ENCODE measurements at places on chromosomes 6 and 20.

DNA sequence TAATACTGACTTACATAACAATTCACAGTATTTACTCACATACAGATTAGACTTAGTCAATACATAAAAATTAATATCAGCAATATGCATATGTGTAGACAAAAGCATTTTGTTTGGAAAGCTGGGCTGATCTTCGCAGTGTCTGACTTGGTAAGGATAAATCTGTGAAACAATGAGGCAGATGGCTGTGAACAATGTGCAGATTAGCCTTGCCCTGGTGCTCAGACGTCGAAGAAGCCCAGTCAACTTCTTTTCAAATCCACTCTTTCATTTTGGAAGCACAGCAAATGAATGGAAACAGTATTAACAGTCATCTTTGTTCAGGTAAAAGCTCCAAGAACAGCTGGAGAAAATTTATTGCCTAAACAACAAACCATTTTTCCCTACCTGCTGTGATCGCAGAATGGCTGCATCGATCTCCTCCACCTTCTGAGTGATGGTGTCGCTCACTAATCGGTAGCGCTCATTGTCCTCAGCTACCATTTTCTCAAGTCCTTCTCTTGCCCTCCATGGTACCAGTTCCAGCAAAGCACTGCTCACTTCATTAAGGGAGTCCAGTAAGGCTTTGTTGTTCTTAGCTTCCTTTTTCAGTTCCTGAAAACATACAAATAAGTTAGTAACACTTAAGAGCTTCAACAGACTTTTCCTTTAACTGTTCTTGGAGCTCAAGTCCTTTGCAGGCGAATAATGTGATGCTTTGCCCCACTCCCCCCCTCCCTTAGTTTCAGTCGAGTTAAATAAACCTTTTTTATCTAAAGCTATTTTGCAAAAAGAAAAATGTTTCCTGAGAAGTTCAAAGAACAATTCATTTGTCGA, 116.5 kb downstream of the DST start:
- no peak for DNase-seq

GRCh38 chr20:37288091-37288490, 1.4 kb upstream of the MANBAL start:
- no peak for DNase-seq

DNA sequence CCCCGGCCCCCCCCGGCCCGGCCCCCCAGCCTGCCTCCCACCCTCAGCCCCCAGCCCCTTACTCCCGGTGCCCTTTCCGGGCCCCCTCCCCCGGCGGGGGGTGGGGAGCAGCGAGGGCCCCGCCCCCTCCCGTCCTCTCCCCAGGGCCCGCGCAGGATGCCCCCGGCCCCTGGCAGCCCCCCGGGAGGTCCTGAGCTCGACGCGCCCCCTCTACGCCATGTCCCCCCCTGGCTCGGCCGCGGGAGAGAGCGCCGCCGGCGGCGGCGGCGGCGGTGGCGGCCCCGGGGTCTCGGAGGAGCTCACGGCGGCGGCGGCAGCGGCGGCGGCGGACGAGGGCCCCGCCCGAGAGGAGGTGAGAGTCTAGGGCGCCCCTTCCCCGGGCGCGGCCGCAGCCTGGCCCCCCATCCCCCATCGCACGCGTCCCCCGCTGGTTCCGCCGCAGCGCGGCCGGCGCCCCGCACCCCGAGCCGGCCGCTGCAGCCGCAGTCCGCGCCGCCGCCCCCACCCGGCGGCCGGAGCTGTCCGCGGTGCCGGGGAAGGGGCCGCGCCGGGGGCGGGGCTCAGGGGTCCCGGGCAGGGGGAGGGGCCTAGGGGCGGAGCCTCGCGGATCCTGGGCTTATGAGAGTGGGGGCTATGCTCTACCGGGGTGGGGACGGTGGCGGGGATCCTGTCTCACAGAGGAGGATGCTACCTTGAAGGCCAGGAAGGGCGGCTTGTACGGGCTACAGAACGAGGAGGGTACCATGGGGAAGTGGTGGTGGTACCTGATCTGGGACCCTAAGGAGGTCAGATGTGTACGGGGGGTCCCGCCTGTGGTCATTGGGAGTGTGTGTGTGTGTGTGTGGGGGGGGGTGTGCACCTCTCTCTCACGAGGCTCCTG, 516 bp downstream of the TMEM151B start:
- peak; percentile 39 for DNase-seq

- no peak for DNase-seq
Measured at GRCh38 chr6:169986171-169986847, 234.9 kb downstream of the ERMARD start.

GRCh38 chr6:47034926-47035325, 7.2 kb downstream of the ADGRF1 start:
- DNase-seq = peak; percentile 75

DNA sequence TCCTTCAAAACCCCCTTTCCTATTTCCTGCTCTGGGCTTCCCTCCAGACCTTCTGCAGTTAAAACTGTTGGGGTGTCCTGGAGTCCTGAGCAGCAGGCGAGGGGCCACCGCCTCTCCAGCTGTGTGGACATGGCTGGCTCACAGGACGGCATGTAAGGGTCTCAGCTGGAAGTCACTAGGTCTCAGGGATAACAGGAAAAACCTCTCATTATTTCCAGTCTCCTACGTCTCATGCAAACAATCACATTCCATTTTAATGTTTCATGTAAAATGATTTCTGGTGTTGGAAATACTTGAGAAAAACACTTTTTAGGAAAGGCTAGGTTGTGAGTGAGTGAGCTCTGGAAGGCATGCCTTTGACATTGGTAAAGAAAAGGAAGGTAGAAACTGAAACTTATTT, 158.7 kb downstream of the SCML4 start:
- no peak for DNase-seq

GRCh38 chr20:63345328-63346100, 15.6 kb downstream of the CHRNA4 start:
- no peak for DNase-seq

DNA sequence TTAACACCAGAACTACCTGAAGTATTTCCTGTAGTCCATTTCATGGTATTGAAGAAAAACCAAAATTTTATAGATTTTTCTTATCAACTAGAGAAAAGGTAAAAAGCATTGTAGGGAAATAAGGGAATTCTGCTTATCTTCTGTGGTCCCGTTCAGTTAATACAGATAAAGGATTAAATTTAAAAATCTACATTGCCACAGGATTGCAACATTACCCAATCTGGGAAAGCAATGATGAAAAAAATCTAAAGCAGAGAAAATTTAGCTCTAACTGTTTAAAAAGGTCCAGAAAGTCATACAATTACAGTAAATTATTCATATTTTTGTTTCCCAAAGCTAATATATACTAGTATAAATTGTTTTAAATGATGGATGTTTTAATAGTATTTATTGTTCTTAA, 18.0 kb downstream of the POLH start:
- no peak for DNase-seq

DNA sequence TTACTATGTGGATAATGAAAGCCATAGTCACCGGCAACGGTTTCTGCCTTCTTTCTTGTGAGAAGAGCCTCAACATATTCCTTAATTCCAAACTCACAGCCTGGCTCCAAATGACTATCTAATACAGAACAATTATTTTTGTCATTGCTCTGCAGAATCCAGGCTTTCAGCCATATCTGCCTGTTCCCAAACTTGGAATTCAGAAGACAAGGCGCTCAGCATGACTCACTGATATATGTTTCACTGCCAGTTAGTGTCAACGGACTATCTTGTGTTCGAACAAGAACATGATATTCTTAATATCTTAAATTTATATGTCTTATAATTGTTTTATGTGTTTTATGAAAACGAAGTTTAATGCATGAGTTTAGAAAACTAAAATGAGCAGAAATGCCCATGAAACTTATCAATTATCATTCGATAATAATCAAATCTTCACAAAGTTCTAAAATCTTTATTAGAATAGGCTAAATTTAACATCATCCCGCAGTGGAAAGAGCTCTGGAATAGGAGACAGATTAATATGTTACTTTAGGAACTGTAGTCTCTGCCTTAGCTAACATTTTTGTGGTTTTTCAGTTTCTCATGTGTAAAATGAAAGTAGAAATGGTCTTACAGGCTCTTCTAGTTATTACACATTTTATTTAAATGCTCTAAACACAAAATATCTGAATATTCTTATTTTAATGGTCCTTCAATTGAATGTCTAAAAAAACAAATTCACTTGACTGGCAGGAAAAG, 669.3 kb upstream of the GJE1 start:
- DNase-seq = no peak

- peak; percentile 60 for DNase-seq
Measured at GRCh38 chr20:56974499-56975250, 291.8 kb downstream of the BMP7 start.

- DNase-seq = no peak
Measured at GRCh38 chr20:15374682-15375081, 1037.3 kb upstream of the FLRT3 start.

- DNase-seq = no peak
Measured at GRCh38 chr6:17871189-17871519, 116.3 kb downstream of the KIF13A start.

DNA sequence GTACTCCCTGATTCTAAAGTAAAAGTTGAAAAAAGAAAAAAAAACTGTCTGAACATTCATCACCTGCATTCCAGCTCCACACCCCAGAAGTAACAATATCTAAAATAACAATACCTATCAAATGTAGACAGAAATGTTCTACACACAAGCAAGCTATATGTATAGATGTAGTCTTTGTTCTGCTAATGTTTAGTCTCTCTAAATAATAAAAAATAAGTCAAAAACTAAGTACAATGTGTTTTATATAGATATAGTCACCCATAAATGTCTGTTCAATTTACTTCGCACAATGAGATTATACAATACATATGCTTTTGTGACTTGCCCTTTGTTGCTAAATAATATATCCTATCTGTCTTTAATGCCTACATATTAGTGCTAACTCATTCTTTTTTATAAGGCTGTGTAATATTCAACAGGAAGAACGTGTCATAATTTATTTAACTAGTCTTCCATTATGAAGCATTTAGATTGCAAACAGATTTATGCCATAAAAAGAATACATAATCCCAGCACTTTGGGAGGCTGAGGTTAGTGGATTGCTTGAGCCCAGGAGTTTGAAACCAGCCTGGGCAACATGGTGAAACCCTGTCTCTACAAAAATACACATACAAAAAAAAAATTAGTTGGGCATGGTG, 216.2 kb upstream of the ZNF217 start:
- no peak for DNase-seq

DNA sequence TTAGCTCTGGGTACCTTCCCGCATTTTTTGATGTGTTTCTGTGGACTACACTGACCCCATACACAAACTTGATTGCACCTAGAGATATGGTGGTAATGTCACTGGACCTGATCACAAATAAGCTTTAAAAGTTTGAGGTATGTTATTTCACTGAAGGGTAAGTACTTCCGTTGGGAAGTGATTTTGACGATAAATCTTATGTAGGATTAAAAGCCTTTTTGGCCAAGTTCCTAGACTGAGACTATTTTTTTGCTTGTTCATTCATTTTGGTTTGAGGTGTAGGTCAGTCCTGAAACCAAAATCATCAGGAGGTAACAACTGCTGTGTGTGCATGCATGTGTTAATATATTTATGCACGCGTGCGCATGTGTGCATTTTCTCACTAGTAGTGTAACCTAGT, 336.3 kb downstream of the TFAP2A start:
- DNase-seq = no peak

DNA sequence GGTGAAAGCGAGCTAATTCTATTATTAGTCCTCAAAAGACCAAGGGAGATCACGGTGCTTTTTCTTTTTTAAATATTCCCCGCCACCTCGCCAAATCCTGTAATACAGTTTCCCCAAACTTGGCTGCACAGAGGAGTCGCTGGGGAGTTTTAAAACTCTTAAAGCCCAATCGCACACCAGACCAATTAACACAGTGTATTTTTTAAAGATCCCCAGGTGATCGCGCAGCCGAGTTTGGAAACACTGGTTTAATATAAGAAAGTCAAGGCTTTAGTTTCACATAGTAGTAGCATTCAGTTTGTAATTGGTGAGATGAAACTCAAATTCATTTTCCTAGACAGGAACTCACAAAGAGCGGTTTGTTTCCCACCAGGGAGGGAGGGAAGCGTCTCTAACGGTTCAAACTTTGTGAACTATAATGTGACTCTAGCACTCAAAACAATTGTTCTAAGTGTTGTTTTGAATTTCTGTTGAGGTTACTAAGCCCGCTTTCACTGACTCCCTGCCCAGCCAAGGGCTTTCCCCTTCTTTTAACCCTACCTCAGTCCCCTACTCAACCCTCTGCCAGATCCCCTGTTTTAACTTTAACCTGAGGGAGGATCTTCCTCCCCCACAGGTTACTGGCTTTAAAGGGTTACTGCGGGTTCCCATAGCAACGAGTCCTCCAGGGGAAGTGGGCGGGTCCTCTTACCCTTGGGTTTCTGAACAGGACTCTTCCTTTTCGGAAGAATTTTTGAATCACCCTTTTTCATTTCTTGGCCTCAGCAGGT, 25.7 kb upstream of the BTBD3 start:
- peak; percentile 61 for DNase-seq

- DNase-seq = no peak
Measured at GRCh38 chr6:35300848-35301247, 3.2 kb downstream of the DEF6 start.

- DNase-seq = no peak
Measured at GRCh38 chr6:108576709-108577108, 16.0 kb downstream of the FOXO3 start.

- DNase-seq = no peak
Measured at GRCh38 chr6:23174781-23175361, 605.5 kb downstream of the HDGFL1 start.

DNA sequence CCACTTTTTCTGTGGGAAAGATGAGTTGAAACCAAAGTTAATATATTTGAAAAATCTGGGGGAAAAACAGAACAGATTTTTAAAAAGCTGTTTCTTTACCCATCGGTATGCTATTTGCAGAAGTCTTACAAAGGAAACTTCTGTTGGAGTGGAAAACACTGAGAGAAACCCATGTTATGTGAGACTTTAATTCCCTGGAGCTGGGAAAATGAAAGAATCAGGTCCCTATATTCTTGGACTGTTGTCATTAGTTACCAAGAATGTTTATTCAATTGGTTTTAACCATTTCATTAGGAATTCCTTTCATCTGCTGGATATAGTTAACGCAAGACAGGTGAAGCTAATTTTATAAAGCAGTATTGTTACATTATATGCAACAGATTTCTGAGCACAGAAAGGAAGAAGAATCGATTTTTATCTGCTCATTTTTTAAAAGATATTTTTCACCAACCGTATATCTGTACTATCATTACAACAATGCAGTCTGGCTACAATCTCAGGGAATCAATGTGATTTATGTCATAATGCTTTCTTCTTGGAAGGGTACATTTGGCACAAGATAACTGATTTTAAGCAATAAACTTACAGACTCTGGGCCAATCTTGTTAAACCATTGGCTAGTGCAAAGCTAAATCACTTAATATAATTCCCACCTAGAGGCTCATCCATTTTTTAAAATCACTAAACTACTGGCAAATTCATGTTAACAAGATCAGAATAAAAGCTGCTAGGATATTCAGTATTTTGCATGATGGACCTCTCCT, 170.0 kb downstream of the MOXD1 start:
- DNase-seq = no peak

DNA sequence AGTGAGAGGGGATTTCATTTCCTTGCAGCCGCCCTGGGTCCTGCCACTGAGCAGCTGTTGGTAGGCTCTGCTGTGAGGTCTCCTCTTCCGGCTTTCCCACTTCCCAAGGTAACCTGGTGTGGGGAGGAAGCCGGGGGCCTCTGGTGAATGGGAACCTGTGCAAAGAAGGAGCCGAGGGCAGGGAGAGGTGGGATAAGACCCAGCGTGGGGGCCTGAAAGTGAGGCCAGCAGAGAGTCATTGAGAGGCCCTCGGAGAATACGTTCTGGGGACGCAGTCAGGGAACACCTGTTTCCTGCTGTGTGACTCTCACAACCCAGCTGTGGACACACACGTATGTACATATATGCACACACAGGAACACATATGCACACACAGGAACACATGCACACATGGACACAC, 100.7 kb downstream of the CDH26 start:
- no peak for DNase-seq

Data from HEK293T (cell line).